ENCODE measurements at places on chromosomes 5 and 9. TPM values are rescaled to one million over a fixed set of nuclear protein-coding genes. Genes with fewer than 3 reads are reported as not detected.

GARNL3 gene
- polyA plus RNA-seq: not detected

ZDHHC21 gene
- polyA plus RNA-seq: 0.61 TPM

SLC45A2 gene
- polyA plus RNA-seq: not detected

CER1 gene
- not detected for polyA plus RNA-seq

TCERG1 gene
- polyA plus RNA-seq: 35.6 TPM

ROR2 gene
- not detected for polyA plus RNA-seq

TAL2 gene
- polyA plus RNA-seq: not detected

PCDHA12 gene
- polyA plus RNA-seq: not detected

GRCh38 chr5:113807427-113807991 is 294.0 kb downstream of the YTHDC2 start:
- no peaks in the 10 kb centered on the region for H3K36me3 ChIP-seq
- DNase-seq: no peak
- no peaks in the 10 kb centered on the region for H3K4me1 ChIP-seq
- H3K27ac ChIP-seq: no peak overlapping the region
- H3K27me3 ChIP-seq: no peaks in the 10 kb centered on the region
- H3K4me3 ChIP-seq: no peak overlapping the region

GRCh38 chr9:37906312-37907239 is 2.6 kb upstream of the SLC25A51 start:
- peaks cover 2% of the 10 kb centered on the region for H3K27me3 ChIP-seq
- peaks cover 26% of the 10 kb centered on the region for H3K4me1 ChIP-seq
- H3K4me3 ChIP-seq: no peak overlapping the region
- H3K27ac ChIP-seq: no peak overlapping the region
- DNase-seq: no peak
- H3K36me3 ChIP-seq: no peaks in the 10 kb centered on the region

GRCh38 chr5:54837093-54837492 is 148.3 kb downstream of the ESM1 start:
- no peak overlapping the region for H3K4me3 ChIP-seq
- H3K27ac ChIP-seq: no peak overlapping the region
- peaks cover 5% of the 10 kb centered on the region for H3K4me1 ChIP-seq

- no peak overlapping the region for H3K27ac ChIP-seq
- no peaks in the 10 kb centered on the region for H3K36me3 ChIP-seq
- no peaks in the 10 kb centered on the region for H3K4me1 ChIP-seq
- DNase-seq: no peak
- H3K27me3 ChIP-seq: no peaks in the 10 kb centered on the region
These were observed 238.7 kb downstream of the AGTPBP1 start for GRCh38 chr9:85502815-85503655.

- no peak overlapping the region for H3K27ac ChIP-seq
- H3K4me3 ChIP-seq: no peak overlapping the region
- H3K27me3 ChIP-seq: no peaks in the 10 kb centered on the region
- no peak for DNase-seq
These were observed 112.9 kb downstream of the SH3TC2 start for GRCh38 chr5:148949841-148950470.

- no peaks in the 10 kb centered on the region for H3K27me3 ChIP-seq
- no peaks in the 10 kb centered on the region for H3K36me3 ChIP-seq
- DNase-seq: no peak
- H3K4me1 ChIP-seq: peaks cover 20% of the 10 kb centered on the region
- no peak overlapping the region for H3K4me3 ChIP-seq
These were observed 2.7 kb upstream of the SLC26A2 start for GRCh38 chr5:149957855-149958254.

All from CD4-positive, CD25-positive, alpha-beta regulatory T cell (primary cell).